Stimulated activated CD4-positive, alpha-beta T cell treated with anti-CD3 and anti-CD28 coated beads, Interleukin-1b, Interleukin-23, amount 100 ng/mL, for 1 hour (primary cell): ENCODE measurements at places on chromosomes 7 and 10.

GRCh38 chr10:44832595-44833390 is 78.3 kb upstream of the TMEM72 start:
- DNase-seq: no peak

DNA sequence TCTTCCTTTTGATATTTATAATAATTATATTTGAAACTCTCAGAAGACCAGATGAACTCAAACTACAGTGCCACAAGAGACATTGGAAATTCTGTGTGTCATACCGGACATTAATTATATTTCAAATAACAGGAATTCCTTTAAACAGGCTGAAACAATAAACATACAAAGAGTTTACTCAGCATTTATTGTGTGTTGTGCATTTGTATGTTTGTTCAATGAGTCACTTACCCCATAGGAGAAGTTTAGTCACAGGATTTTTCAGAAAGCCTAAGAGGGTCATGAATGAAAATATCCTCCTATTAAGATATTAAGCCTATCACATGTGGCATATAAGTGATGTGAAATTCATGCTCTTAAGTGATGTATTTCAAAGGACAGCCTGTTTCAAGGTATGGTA is 566.8 kb downstream of the CNTNAP2 start:
- DNase-seq: no peak

DNA sequence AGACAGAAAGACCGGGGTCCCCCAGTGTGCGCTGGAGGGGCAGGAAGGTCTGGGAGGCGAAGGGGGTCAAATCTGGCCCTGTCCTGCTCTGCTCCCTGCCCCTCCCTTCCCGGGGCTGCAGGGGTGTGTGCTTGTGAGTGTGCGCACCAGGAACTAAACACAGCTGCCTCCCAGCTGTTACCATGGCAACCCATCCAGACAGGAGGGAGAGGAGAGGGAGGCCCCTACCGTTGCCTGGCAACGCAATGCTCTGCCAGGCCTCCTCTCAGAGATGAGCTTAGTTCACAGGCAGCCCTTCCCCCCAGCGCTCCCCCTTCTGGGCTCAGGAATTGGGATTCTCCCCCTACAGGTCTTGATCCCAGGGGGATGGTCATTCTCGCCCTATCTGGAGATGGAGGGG is 6.1 kb downstream of the NYAP1 start:
- no peak for DNase-seq

DNA sequence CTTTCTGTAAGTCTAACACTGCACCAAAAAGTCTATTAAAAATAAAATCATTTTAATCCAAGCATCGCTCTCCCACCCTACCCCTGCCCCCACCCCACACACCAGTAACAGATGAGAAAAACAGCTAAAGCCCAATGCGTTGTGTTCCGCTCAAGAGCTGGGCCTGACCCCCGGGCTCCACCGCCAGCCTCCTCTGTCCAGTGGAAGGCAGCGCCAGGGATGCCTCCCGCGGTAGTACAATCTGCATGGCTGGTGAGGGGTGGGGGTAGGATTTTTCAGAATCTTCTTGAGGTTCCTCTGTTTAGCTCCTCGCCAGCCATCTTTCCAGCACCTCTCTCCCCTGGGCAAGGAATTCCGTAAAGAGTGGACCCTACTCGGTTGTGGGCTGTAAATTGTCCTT is 12.1 kb downstream of the THSD7A start:
- no peak for DNase-seq

DNA sequence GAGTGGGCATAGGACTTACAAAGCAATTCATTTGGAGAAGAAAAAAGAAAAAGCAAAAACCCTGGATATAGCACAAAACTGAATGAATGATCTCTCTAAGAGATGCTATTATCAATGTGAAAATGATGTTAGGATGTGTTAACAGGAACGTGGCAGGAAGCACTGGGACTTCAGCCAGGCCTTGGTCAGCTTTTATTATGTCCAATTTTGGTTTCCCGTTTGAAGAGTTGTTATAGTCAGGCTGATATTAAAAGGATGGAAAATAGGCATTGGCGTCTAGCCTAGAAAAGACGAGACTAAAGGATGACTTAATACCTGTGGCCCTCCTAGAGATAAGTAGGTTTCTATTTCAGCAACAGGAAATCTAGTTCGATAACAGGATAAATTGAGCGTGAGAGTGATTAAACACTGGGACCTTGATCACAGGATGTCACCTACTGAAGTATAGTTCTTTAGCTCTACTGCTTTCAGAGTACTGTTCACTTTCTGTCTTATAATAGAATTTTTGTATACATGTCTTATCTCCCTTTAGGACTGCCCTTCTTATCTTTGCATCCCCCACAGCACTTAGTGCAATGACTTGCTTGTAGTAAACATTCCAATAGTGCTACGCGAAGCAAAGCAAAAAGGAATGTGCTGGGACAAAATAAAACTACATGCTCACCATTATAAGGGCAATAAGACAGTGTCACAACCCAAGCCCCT is 99.8 kb upstream of the AGBL3 start:
- DNase-seq: no peak

GRCh38 chr7:71015252-71015900 is 116.6 kb upstream of the GALNT17 start:
- no peak for DNase-seq

DNA sequence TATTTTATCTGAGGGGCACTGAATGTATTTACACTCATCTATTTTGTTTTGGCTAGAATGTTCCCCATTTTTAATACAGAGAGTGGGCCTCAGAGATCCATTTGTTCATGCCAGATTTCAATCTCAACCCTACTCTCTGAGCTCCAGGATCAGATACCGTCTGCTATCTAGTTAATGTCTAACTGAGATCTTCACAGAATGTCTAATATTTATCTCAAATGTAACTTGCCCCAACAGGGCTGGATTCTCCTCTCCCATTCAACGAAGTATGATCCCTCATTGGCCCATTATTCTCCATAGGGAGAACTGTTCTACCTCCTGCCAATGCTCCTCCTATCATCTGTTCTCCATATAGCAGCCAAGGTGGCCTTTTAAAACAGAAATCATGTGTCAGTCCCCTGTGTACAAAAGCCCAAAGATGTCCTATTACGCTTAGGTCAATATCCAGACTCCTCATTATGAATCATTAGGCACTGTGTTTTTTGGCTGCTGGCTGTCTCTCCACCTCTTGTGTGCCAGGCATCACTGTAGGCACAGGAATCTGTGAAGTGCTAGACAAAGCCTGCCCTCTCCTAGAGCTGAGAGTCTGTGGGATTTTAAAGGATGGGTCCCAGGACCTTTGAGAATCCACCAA is 169.3 kb upstream of the AGK start:
- no peak for DNase-seq

- no peak for DNase-seq
These were observed 103.5 kb upstream of the NANOS1 start for GRCh38 chr10:118926072-118926417.

GRCh38 chr7:18457832-18458231 is 37.7 kb upstream of the HDAC9 start:
- no peak for DNase-seq

DNA sequence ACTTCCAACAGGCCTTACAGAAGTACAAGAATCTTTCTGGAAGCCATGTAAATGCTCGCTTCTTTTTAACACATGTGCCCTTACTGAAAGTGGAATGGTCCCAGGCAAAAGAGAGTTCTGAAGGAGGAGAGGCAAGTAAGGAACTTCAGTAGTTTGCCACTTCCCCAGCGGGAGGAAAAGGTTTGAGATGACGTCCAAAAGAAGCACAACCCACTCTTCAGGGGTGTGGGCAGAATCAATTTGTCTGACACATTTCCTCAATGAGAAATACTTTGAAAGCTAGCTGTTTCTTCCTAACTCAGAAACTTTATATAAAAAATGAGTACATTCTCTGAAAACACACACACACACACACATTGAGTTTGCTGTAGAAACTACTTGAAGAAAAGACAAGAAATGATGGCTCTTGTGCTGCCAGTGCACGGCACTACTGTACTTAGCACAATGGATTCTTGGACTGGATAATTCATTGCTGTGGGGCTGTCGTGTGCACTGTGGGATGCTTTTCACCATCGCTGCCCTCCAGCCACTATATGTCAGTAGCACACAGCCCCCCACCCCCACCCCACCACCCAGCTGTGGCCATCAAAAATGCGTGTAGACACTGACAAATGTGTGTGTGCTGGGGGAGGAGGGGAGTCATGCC is 183.0 kb downstream of the SRPK2 start:
- no peak for DNase-seq

- DNase-seq: no peak
These were observed 58.3 kb downstream of the ZNF518A start for GRCh38 chr10:96188421-96188820.

DNA sequence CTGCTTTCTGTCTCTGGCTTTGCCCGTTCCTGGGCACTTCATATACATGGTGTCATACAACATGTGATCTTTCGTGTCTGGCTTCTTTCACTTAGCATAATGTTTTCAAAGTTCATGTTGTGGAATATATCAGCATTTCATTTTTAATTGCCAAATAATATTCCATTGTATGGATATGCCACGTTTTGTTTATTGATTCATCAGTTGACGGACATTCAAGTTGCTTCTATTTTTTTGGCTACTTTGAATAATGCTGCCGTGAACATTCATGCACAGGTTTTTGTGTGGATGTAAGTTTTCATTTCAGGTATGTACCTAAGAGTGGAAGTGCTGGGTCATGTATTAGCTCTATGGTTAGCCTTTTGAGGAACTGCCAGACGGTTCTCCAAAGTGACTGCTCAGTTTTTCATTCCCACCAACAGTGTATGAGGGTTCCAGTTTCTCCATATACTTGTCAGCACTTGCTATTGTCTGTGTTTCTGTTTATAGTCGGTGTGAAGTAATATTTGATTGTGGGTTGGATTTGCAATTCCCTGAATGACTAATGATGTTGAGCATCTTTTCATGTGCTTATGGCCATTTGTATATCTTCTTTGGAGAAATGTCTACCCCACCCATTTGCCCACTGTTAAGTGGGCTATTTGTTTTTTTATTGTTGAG is 401.4 kb upstream of the GALNT17 start:
- DNase-seq: no peak

DNA sequence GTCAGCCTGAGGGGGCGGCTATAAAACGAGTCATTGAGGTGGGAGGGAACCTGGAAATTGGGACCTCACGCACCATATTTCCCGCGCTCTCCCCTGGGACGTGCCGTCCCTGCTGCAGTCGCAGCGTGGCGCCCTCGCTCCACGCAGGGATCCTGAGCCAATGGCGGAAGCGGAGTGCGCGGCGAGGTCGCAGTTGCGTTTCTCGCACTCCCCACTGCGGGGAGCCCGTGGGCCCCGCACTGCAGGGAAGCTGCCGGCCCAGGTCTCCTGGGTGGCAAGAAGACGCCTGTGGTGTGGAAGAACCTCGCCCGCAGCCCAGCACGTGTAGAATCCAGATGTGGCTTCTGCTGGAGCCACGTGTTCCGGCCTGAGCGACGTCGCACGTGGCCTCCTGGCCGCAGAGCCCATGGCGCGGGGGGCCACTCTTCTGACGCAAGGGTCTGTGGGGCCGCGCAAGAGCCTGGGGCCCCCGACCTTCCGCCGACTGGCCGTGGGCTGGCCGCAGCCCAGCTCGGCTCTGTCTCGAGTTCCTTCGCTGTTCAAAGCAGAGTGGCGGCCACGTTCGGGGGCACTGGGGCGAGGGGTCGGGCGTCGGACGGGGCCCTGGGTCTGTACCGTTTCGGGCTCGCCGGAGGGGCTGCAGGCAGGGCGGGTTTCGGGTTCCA is 26.4 kb downstream of the HIF1AN start:
- DNase-seq: peak; percentile 42

- DNase-seq: no peak
These were observed 104.0 kb downstream of the MAD1L1 start for GRCh38 chr7:2128601-2129322.

DNA sequence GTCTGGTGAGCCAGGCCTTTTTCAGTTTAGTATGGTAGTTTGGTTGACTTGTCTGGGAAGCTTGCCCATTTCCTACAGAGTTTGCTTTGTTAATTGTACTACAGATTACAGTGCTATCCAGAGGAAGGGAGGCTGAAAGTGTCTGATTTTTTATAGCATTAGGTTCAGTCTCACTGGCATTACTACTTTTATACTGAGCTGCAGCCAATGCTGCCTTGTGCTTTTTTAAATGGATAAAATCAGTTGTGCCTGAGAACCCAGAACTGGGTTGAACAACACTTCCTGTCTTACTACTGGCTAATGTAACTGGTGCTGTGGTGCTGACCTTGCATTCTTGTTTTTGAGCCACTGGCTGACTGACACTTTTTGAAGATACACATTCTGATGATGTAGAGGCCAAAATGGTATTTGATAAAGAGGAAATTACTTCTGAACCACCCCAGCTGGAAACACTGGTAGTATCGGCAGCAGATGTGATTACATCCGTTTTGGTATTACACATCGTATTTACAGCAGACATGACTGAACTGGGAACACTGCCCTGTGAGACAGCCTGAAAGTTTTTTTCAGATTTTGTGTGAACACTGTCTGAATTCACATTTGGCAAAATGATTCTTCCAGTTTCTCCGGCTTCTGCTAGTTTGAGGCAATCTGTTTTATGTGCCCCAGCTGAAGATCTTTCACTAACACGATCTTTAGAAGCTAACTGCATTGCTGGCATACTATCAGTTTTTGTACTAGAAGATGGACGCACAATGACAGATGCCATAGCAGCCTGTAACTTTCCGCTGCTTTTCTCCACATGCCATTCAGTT is 74.1 kb downstream of the NRBF2 start:
- DNase-seq: no peak

- DNase-seq: no peak
These were observed 51.4 kb upstream of the MXI1 start for GRCh38 chr10:110156046-110156445.

DNA sequence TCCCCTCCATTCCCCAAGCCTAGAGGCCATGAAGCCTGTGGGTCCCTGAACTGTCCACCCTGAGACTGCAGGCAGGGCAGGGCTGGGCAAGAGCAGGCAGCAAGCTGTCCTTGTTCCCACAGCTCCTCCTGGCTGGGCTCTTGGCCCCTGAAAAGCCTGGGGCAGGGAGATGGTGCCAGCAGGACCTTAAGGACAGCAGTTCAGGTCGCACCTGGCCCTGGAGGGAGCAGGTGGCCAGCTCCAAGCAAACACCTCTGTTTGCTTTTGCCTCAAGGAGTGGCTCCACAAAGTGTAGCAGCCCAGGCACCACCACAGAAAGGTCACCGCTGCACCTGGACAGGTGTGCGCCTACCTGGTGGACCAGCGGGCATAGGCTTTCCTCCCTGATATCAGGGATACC is 5.2 kb downstream of the RET start:
- no peak for DNase-seq

- no peak for DNase-seq
These were observed 171.1 kb downstream of the GRM3 start for GRCh38 chr7:86814661-86815379.

- DNase-seq: no peak
These were observed 184.2 kb upstream of the TMEM196 start for GRCh38 chr7:19957664-19958063.
